ENCODE measurements at places on chromosomes 6 and 20.

- no peak for DNase-seq
Measured at GRCh38 chr6:25481267-25481666, 170.7 kb upstream of the SCGN start.

DNA sequence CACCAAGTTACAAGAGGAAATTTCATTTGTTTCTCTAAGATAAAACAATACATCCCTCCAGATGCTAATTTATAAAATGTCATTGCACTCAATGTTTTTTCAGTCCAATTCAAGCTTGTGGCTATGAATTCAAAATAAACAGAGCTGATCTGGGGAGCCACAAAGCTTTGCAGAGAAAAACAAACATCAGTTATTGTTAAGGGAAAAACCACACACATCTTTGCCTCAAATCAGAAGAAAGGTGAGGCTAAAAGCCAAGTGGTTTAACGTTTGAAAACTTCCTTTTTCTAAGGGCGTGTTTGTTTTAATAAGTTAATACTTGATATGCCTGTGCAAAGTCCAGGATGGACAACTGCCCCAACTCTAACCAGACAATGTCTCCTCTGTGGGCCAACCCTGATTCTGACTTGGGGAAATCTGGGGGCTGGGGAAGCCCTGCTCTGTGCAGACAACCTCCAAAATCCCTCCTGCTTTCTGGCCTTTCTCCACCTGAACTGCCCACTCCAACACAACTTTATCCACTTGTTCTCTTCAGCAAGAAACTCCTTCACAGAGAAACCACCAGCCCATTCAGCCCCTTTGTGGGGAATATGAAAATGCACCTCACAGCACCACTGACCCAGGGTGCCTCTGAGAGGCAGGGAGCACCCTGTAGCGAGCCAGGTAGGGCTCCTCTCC lies 44.6 kb upstream of the NT5E start:
- DNase-seq = no peak

- DNase-seq = no peak
Measured at GRCh38 chr6:75800708-75801505, 51.9 kb downstream of the MYO6 start.

DNA sequence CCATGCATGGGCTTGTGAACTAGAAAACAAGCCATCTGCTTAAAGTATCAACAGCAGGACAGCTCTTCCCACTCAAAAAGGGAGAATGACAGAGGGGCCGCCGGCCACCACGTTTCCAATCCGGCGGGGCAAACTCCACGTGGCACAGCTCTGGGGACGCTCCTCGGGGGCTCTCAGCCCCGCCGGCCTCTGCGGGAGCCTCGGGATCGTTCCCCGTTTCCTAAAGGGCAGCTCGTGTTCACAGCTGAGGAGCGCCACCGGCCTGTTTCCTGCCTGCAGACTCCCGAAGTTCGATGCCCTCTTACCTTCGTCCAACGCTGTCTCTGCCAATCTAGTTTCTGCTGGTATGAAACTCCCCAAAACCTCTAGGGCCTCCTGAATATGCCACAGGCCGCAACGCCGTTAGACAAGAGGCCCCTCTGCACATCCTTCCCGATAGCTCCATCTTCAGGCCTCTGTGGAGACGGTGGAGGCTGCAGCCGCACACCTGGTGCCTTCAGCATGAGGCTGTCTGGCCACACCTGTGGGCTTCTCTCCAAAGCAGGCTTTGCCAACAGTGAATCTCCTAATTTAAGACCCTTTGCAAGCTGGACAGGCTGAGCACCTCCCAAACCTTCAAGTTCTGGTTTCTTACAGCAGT lies 46.5 kb downstream of the KCNQ2 start:
- DNase-seq = no peak

- DNase-seq = no peak
Measured at GRCh38 chr20:58614984-58615760, 35.9 kb upstream of the STX16 start.

- DNase-seq = no peak
Measured at GRCh38 chr6:102023977-102024657, 630.6 kb downstream of the GRIK2 start.
